Right renal cortex interstitium (tissue), 3 donors: ENCODE measurements at places on chromosomes 2 and 18.

- no peak for DNase-seq
Measured at GRCh38 chr2:195570329-195570728, 86.7 kb upstream of the SLC39A10 start.

GRCh38 chr2:39779341-39779851, 338 bp upstream of the THUMPD2 start:
- no peak for DNase-seq

DNA sequence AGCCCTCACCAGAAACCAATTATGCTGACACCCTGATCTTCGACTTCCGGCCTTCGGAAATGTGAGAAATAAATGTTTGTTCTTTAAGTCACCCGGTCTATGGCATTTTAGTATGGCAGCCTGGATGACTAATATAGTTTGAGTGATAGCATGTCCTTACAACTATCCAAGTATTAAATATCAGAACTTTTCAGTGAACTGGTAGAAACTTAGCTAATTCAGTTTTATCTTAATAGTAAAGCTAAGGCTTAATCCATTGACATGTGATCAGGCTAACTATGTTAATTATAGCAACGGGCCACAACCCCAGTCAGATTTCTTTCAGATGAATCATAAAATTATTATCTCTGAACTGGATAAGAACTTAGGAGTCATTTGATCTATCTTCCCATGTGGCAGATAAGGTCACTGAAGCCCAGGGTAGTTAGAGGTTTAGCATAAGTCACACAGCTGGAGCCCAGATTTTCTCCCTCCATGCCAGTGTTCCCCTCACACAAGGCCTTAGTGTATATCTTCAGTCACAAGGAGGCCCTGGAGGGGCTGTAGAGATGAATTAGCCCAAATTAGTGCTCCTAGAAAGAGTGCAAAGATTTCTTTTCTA, 40.7 kb upstream of the UPP2 start:
- no peak for DNase-seq

- DNase-seq, result no peak
Measured at GRCh38 chr2:205834796-205835195, 152.5 kb downstream of the NRP2 start.

GRCh38 chr18:78679613-78680260, 299.9 kb upstream of the SALL3 start:
- DNase-seq, result no peak

DNA sequence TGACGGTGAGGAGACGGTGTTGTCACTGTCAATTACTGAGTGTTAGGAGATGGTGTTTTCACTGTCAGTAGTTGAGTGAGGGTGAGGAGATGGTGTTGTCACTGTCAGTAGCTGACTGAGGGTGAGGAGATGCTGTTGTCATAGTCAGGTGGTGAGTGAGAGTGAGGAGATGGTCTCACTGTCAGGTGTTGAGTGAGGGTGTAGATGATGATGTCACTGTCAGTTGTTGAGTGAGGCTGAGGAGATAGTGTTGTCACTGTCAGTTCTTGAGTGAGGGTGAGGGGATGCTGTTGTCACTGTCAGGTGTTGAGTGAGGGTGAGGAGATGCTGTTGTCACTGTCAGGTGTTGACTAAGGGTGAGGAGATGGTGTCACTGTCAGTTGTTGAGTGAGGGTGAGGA, 3.4 kb upstream of the ATP9B start:
- DNase-seq, result no peak

DNA sequence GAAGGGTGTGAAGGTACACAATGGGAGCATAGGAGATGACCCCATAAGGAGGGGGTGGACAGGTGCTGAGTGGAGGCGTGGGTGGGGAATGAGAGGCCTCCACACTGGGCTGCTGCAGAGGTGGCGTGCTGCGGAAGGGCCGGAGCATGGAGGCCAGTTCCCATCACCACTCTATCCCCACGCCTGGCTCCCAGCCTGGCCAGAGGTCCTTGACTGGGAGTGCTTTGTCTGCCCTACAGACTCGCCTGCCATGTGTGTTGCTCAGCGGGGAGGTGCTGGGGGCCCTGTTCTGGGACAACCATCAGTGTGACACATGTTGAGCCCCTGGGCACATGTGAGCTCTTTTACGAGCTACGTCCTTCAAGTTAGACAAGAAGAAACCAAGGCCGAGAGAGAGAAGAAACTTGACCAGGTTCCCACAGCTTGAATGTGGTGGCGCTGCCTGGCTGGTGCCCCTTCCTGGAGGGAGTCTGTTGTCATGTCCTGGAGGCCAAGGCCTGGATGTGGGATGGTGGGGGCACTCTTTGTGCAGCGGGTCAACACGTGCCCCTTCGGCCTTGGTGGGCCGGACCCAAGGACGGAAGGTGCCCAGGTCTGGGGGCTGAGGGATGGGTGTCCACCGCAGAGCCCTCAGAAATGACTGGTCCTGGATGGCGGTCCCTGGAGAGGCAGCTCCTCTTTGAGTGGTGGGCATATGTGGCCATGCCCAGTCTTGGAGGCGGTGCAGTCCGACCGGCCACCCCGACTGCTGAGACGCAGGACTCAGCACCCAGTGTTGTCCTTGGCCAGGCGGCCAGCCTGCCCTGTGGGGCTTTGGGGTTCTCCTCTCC, 1.2 kb upstream of the INPP5D start:
- DNase-seq, result no peak

GRCh38 chr2:230423851-230424458, 8.0 kb downstream of the SP100 start:
- DNase-seq, result no peak

DNA sequence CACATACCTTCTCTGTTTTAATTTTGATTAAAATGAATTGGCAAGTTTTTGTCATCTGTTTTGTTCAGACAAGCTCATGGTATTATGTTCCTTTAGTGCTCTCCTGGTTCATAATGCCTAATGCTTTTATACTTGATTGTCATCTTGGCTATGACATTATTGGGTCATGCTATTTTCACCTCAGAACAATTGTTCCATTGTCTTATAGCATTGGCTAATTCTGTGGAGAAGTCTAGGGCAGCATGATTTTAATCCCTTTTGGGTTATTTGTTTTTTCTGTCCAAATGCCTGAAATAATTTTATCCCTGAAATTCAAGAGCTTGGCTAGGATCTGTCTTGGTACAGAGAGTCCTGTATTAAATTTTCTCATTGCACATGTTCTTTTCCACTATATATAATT, 83.8 kb upstream of the CCDC85A start:
- DNase-seq, result no peak

DNA sequence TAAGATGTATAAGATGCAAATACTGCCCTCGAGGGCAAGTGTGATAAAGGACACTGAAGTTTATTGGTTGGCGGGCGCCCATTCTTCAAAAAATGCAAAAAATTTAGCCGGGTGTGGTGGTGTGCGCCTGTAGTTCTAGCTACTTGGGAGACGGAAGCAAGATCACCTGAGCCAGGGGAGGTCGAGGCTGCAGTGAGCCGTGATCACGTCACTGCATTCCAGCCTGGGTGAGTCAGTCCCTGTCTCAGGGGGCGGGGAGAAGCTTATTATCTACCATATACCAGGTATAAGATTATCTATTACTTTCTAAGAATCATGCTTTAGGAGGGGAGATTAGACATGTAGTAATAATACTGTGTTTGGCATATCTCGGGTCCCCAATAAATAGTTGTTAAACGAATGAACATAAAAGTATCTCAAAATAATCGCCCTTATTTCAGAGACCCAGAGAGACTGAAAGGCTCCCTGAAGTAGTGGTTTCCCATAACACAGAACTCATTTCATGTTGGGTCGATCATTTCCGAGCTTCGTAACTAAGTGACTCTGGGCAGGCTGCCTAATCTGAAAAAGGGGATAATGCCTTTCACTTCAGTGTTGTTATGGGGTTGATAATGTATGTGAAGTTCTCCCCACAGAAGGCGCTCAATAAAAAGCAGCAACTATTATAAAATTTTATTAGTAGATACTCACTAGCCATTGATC, 1.2 kb upstream of the SELENOI start:
- DNase-seq, result no peak

GRCh38 chr2:209423562-209424198, at the start of gene MAP2:
Gene MAP2, plus strand, starts transcription at chr2:209424047. Its CDS starts 229,124 bp downstream, at chr2:209653171.
- no peak for DNase-seq

GRCh38 chr2:37375741-37376288, 31.4 kb downstream of the QPCT start:
- no peak for DNase-seq

GRCh38 chr2:184178229-184178628, 420.1 kb upstream of the ZNF804A start:
- no peak for DNase-seq

DNA sequence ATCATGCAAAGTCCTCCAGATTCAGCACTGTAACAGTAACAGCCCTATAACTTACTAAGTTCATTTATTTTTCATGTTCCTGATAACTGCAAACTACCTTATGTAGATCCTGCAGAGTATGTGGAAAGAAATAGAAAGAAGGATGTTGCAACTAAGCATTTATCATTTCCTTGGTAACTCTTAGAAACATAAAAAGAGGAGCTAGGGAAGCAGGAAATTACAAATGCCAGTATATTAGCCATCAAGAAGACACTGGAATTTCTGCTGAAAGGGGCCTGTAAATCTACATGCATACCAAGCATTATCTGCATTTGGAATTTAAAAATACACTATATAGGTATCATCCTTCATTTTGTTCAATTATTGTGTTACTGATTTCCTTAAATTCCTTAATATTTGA, 66.8 kb downstream of the PDE11A start:
- no peak for DNase-seq

DNA sequence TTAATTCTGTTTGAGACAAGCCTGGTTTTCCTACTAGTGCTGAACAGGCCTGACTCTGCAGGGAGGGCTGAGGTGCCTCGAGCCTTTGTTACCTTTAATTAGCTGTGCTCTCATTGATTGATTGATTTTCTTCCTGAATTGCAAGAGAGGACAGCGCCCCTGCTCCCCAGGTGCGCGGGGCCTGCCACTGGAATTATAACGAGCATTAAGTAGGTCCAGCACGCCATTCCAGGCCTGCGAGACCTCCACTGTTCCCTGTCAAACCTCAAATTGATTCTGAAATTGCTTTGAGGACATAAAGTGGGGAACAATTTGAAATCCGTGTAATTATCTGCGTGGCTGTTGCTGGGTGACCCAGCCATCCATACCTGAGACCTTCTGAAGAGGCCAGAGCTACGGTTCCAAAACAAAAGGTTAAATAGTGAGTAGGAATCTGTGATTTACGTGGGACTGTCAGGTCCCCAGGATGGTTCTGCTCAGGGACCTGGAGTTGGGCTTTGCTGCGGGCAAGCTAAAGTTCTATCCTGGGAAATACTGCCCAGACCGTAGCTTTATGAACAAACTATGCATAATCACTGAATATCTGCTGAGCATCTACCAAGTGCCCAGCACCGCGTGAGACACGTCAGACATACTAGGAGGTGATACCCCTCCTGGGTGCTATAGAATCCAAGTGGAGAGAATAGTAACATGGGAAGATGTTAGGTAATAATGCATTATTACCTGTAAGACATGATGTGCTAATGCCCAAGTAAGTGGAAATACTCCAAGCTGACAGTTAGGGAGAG, 104.1 kb downstream of the ZBTB7C start:
- DNase-seq, result no peak

DNA sequence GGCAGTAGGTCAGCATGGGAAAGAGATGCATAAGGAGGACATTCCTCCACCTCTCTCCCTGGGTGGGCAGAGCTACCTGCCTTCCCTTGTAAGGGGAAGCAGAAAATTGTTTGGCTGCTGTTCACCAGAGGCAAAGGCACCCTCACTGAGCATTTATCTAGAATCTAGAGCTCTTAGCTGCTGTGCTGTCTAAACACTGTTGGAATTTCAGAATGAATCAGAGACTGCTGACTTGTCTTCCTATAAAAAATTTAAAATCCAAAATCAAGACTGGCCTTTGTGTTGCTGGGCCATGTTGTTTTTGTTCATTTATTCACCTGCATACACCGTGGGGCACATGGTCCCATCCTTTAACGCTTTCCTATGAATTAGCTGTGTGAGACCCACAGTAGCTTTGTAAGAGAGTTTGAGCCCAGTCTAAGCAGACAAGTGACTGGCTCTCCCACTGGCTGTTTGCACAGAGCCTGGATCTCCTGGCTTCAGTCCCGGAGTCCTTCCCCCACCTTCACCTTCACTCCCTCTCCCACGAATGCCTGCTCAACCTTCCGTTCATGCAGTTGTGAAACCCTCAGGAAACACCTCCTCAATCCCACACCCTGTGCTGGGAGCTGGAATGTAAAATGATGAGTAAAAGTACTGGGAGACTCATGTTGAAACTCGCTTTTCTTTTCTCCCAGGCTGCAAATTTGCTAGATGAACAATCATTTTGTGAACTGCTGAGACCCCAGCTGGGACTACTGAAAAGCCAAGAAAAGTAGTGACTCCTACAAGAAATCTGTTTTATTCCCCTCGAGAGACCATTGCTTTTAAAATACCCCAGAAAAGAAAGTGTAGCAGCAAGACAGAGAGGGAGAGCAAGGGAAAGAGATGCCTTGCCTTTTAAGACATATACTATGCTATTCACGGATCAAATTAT, 76.2 kb downstream of the FAM168B start:
- no peak for DNase-seq

DNA sequence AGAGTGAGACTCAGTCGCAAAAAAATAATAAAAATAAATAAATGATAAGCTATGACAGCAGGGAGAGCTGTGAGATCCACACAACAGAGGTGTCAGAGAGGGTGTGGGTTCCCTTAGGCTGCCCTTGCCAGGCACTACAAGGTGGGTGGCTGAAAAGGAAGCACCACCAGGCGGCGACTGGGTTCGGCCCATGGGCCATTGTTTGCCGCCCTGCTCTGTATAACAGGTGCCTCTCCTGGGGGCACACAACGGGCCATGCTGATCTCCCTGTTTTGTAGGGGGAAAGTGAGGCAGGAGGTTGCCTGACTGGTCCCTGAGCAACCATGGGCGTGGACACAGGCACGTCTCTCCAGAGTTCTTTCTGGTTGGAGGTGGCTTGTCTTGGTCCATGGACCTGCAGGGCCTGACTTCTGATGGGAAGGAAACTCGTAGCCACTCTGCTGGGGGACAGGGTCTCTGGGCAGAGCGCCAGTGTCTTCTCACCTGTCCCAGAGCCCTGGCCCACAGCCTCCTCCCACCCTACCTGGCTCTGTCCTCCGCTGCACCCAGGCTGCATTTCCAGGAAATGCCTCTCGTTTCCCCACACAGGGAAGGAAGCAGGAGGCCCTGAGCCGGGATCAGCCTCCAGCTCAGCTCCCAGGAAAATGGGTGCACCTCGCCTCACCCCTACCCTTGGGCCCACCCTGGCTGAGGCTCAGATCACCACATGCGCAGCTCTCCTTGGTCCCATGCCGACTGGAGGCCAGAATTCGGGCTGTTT, 109.6 kb upstream of the ODC1 start:
- DNase-seq, result no peak

- peak; percentile 47 for DNase-seq
Measured at GRCh38 chr2:20050104-20050645, 1.3 kb downstream of the LAPTM4A start.
